ENCODE measurements at places on chromosomes 1 and 21.

DNA sequence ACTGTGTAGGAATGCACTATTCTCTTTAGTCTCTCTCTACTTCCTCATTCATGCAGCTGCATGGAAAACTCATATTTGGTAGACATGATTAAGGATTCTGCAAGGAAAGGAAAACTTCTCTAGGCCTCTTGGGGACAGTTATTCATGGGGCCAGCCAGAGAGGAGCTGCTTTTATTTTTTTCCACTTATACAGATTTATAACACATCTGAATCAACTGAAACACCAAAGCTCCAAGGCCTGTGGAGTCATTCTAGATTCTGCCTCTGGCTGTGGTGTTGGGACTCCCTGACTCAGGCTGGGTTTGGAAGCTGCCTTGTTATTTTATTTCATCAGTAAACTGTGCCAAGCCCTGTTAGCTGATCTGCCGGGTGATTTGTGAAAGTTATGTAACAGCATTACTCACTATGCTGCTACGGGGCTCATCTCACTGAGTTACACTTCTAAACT, 83.9 kb upstream of the EDEM3 start:
- DNase-seq = no peak

GRCh38 chr1:19728413-19729145, 63.9 kb downstream of the HTR6 start:
- no peak for DNase-seq

GRCh38 chr1:26827106-26827604, 667 bp downstream of the ZDHHC18 start:
- DNase-seq = no peak

DNA sequence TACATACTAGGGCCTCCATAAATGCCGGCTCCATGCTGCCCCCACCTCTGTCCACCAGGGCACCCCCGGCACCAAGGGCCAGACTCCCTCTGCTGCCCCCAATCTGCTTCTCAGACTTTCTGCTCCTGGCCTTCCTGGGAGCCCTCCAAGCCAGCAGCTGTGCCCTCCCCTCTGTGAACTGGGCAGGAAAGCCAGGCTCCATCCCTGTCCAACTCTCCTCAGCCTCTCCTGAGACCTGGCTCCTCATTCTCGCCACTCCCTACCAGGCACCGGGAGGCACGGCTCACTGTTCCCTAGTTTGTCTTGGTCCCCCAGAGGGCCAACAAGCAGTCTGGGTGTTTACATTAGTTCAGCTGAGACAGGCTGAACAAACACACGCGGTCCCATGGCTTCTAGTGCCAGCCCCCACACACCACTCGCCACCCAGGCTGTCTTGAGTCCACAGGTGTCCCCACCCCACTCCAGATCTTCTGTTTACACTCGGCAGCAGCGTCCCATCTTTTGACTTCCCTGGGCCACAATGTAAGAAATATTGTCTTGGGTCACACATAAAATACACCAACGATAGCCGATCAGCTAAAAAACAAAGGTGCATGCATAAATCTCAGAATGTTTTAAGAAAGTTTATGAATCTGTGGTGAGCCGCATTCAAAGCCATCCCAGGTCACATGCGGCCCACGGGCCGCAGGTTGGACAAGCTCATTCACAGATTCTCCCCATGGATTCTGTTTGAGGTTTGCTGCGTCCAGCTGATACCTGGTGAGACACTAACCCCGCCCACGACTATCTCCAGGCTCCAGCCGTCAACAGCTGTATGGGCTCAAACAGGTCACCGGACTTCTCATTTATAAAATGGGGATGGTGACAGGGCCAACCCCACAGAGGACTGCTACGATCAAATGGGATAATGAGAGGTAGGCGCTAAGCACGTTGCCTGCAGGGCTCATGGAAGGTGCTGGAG, 29.5 kb upstream of the ECE1 start:
- no peak for DNase-seq

GRCh38 chr1:85047144-85047471, 1.2 kb downstream of the MCOLN3 start:
- no peak for DNase-seq

DNA sequence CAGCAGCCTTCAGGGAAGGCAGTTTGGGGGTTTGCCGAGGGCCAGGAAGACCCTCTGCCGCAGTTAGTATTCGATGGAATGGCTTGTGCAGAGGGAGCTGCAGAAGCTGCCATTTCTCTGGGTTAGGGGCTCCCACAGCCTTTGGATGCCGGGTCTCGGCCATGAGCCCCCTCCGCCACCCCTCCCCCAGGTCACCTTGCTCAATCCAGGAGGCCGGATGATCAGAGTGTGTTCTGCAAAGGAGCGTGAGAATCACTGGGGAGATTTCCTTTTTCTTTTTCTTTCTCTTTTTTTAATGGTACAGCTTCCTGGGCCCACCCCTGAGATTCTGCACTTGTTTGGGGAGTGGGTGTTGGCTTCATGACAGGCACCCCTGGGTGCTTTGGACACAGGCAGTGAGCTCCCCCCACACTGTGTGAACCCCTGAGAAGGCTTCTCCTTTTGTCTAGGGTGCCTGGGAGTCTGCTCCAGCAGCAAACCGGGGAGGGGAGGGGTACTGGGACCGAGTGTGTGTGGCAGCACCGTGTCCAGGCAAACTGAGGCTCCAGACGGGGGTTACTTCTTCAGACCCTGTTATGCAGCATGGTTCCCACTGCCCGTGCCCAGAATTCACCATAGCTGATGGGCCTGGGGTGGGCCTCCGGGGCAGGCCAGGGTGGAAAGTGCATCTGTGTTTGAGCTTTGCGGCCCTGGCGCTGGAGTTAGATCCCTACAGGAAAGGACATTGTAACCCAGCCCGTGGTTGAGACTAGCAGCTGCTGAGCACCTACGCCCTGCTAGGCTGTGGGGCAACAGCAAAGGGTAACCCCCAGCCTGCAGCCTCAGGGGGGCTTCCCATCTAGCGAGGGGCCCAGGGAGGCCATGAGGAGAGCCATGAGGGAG, 18.5 kb downstream of the TNFRSF1B start:
- DNase-seq = no peak

GRCh38 chr1:2972879-2973575, 48.2 kb upstream of the ACTRT2 start:
- no peak for DNase-seq

GRCh38 chr1:113983826-113984225, 4.6 kb downstream of the OLFML3 start:
- no peak for DNase-seq

GRCh38 chr1:211503542-211503941, 11.6 kb upstream of the RD3 start:
- no peak for DNase-seq

DNA sequence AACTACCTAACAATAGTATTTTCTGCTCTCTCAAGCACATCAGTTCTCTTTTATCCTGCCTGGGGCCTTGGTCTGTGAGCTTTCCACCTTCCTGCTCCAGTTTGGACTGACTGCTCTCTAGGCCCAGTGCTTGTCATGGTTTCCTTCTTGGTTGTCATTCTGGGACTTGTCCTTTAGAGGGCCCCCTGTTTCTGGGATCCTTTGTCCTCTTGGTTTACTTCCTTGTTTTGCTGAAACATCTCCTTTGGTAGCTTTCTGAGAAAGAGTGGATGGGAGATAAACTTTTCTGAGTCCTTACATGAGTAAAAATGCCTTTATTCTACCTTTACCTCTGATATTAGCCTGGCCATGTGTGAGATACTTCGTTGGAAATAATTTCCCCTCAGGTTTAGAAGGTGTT, 4.7 kb downstream of the SLC1A7 start:
- no peak for DNase-seq

- DNase-seq = no peak
Measured at GRCh38 chr1:205589618-205590456, 42.0 kb downstream of the ELK4 start.

GRCh38 chr1:180440335-180440734, 62.0 kb downstream of the ACBD6 start:
- DNase-seq = no peak

Data from stimulated activated CD8-positive, alpha-beta memory T cell treated with anti-CD3 and anti-CD28 coated beads, Interleukin-4, amount 100 ng/mL, for 1 hour (primary cell).